ENCODE measurements at places on chromosomes 7 and 10. TPM values are rescaled to one million over a fixed set of nuclear protein-coding genes. Genes with fewer than 3 reads are reported as not detected.

The CYREN gene
- total RNA-seq = 33.3 TPM

GRCh38 chr7:80095545-80095944 is 39.1 kb upstream of the GNAI1 start:
- H3K4me3 ChIP-seq = no peak overlapping the region
- no peak for DNase-seq
- no peak overlapping the region for H3K27ac ChIP-seq
- peaks cover 4% of the 10 kb centered on the region for H3K4me1 ChIP-seq
- H3K27me3 ChIP-seq = no peaks in the 10 kb centered on the region

The CLEC2L gene
- 3.1 TPM for total RNA-seq

DNA sequence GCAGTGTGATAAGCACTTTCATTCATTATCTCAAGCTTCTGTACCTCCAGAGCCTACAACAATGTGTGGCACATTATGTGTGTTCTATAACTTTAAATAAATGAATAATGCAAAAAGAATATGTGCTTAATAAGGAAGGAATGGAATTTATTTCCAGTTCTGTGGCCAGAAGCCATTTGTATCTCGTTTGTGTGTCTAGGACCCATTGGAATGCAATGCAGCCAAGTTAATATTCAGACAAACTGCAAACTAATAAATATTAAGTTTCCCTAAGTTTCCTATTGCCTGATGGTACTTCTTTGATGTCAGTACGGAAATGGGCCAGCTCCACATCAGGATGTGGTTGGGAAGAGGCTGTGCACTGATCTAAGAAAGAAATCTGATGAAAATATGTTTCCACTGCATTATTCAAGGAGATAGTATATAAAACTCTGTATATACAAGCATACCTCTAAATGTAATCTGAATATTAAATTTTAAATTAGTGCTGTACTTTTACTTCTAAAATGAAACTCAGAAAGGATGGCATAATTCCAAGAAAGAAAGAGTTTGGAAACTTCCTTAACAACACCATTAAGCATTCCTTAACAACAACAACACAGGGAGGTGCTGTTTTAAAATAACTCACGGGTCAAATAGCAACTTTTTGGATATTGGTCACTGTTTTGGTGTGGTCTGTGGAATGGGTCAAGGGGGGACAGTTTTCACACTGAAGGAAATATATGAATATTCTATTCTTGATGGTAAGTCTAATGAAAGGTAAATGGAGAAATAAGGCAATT is 29.4 kb upstream of the ANKRD30A start:
- H3K27me3 ChIP-seq = no peaks in the 10 kb centered on the region
- H3K36me3 ChIP-seq = no peaks in the 10 kb centered on the region
- DNase-seq = no peak
- H3K4me3 ChIP-seq = no peak overlapping the region
- no peak overlapping the region for H3K27ac ChIP-seq

The TBX20 gene
- 1.2 TPM for total RNA-seq

GRCh38 chr10:101560298-101561067 is 27.6 kb downstream of the POLL start:
- H3K27me3 ChIP-seq = peaks cover 9% of the 10 kb centered on the region
- DNase-seq = no peak
- peaks cover 4% of the 10 kb centered on the region for H3K4me1 ChIP-seq
- peaks cover 4% of the 10 kb centered on the region for H3K36me3 ChIP-seq
